ENCODE measurements at places on chromosomes 1 and 21.

DNA sequence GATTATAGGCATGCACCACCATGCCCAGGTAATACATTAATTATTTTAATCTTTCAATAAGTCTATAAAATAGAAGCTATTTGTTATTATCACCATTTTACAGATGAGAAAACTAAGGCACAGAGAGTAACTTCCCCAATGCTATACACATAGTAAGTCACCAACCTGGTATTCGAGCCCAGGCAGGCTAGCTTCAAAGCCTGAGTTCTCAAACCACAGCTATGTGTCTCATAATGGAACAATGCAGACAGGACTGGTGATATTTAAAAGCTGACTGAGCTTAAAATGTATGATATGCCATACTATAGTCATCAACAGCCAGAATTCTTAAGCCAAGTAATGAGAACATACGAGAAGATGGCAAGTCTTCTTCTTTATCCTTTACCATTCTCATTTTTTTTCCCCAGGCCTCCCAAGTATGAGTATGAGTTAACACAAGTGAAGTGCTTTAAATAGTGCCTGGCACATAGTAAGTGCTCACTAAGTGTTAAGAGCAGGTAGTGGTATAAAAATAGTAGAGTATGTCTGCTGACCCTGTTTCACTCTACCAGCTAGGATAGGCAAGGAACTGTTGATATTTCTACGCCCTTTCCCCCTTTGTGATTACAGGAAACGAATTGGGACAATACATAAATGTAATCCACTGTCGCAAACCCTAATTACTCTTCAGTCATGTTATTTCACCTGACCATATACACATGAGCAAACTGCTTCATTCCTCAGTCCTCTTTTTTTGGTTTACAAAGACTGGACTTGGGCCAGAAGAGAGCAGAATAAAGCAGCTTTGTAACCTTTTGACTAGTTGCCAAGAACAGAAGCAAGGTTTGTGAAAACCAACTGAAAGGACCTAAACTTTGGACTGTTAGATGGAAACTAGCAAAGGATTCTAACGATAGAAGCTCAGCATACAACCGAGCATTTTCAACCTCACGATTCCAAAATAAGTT lies 9.5 kb downstream of the EYA3 start:
- DNase-seq = no peak

- DNase-seq = no peak
Measured at GRCh38 chr1:23216771-23217420, 406 bp downstream of the HTR1D start.

- no peak for DNase-seq
Measured at GRCh38 chr1:154879038-154879421, 8.9 kb upstream of the KCNN3 start.

- no peak for DNase-seq
Measured at GRCh38 chr1:4702932-4703331, 48.5 kb downstream of the AJAP1 start.

GRCh38 chr1:36602184-36602583 lies 119.5 kb upstream of the CSF3R start:
- no peak for DNase-seq

DNA sequence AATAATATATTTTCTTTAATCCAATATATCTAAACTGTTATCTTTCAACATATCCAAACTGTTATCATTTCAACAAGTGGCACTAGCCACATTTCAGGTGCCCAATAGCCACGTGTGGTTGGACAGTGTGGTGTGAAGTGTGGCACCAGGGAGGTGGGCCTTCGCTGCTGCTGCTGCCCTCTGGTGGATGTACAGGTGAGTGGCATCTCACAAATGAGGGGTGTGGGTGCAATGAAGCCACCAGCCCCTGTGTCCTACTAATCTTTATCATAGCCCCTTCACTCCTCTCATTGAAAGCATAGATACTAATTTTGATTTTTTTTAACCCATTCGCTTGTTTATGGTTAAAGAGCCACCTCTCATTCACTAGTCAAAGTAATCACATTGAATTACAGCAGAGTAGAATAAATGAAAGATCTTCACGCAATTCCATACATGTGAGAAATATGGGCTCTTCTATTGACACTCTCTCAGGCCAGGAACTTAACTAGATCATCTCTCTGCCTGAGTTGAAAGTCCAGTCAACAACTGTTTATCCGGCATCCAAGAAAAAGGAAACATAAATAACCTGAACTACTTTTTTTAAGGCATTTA lies 499.2 kb downstream of the OMA1 start:
- DNase-seq = no peak

DNA sequence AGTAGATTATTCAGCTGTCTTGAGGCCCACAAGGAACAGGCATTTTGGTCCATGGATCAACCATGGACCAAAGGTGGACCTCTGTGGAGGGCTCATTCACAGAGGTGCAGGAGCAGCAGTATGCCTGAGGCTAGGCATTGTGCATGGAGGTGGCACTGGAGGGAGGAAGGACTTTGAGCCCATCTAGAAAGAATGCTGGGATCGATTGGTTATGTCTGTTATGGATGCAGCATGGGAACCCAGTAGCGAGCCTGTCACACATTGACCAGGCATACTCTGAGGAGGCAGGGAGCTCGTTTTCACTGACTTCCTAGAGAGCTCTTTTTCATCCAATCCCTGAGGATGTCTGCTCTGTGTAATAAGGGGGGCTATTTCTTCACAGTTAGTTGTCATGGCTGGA lies 75.5 kb downstream of the KCNN3 start:
- DNase-seq = no peak

DNA sequence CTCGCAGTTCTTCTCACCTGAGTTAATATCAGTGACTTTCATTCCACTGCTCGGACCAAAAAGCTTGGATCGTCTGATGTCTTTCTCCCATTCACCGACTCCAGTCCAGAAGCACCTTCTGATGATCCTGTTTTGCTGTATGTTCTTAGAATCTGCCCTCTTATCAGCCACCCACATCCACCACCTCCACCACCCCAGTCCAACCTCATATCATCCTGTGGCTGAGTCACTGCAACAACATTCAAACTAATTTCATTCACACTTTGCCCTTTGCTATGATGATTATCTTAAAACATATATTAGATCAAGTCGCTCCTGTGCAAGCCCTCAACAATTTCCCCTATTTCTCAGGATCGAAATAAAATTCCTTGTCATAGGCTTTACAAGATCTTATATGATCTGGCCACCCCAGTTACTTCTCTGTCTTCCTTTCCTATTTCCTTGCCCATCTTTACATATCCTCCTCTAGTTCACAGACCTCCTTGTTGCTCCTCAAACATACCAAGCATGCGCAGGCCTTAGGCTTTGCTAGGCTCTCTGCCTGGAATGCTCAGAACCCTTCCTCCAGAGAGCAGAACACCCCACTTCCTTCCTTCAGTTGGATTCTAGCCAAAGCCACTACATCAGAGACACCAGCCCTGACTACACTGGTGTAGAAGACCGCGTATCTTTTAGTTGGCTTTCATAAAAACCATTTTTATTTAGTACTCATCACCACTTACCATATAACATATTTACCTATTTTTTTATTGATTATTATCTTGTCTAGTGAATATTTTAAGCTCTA lies 335.7 kb upstream of the GREM2 start:
- no peak for DNase-seq

DNA sequence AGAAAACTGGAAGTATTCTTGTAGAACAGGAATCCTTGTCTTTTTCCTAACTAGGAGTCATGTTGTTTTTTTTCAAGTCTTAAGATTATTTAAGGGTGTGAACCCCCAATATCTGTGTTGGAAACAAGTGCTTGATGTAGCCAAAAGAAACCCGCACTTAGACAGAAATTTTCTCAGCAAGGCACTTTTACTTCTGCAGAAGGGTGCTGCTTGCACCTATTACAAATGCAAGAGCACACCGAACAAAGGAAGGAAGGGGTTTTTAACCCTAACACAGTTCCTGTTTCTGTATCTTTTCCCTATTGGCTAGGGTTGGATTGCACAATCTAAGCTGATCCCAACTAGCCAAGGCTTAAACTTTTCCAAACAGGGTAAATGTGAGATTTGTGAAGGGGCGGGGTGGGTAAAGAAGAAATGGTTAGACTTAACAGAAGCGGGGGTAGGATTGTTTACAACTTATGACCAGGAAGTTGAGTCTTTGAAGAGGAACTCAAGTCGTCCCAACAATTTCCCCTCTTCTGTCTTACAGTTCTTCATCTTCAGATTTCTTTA lies 75.1 kb downstream of the ZFYVE9 start:
- DNase-seq = no peak

DNA sequence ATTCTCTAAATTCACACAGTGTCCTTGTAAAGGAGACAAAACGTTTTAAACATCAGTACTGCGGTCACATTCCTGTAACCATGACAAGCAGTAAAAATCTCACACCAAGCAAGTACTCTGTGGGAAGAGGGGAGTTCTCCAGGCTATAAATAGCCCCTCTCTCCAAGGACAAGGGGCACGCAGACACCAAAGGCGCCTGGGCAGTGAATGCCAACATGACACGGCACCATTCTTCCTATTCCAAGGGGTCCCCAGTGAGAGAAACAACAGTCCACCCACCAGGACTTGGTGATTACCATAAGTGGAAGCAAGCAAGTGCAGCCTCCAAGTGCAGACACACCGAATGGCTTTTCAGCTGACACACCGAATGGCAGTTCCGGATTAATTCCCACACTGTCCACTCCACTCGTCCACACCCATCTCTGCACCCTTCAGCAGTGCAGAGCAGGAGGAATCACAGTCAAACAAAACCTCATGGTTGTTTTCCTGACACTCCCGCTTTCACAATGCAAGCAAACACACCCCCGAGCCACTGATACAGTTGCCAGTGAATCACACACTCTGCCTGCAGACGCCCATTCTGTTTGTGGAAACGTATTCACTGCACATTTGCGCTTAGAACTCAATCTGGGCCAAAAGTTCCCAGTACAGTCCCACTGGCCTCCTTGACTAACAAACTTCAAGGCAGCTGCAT lies 1.8 kb downstream of the PTTG1IP start:
- DNase-seq = no peak

DNA sequence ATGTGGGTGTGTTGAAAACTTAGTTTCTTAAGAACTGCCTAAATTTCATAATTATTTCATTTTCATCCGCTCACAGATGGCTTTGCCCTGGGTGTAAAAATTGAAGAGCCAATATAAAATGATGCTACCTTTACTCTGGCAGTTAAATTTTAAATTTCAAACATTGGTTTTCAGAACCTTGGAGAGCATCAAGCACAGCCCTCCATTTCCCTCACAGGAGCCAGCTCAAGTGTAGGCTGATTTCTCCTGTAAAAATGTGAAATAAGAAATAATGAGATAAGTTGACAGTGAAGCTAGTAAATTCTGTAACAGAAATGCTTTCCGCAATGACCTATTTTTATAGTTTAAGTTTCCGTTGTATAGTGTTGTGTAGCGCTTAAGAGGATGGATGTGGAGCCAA lies 53.9 kb upstream of the AKT3 start:
- no peak for DNase-seq
